ENCODE measurements at places on chromosomes 3 and 15.
A peak's percentile ranks its signal among the peaks of the same experiment; 100 is the strongest.

DNA sequence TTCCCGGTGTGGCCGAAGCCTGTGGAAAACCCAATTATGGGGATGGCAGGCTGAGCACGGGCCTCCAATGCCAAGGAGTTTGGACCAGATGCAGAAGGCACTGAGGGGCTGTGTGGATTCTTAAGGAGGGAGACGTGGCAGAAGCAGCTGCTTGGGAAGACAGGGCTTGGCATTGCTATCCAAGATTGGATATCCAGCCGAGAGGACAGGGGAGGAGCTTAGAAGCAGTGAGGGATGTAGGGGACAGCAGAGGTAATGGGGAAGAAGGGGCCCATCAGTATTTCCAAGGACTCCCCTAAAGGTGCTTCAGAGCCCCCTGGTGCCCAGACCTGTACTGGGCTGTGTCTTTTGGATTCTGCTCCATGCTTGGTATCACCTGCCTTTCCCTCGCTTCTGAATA, 112.8 kb upstream of the TLE3 start:
- DNase-seq: no peak

GRCh38 chr3:12702501-12702900, 38.6 kb upstream of the RAF1 start:
- no peak for DNase-seq

- no peak for DNase-seq
These were observed 27.7 kb downstream of the NR2F2 start for GRCh38 chr15:96358001-96358801.

- no peak for DNase-seq
These were observed 21.9 kb downstream of the HCN4 start for GRCh38 chr15:73346735-73347312.

- DNase-seq: no peak
These were observed 257.2 kb downstream of the RBMS3 start for GRCh38 chr3:29537889-29538609.

GRCh38 chr3:70249509-70250160, 62.8 kb downstream of the MDFIC2 start:
- peak; percentile 47 for DNase-seq

DNA sequence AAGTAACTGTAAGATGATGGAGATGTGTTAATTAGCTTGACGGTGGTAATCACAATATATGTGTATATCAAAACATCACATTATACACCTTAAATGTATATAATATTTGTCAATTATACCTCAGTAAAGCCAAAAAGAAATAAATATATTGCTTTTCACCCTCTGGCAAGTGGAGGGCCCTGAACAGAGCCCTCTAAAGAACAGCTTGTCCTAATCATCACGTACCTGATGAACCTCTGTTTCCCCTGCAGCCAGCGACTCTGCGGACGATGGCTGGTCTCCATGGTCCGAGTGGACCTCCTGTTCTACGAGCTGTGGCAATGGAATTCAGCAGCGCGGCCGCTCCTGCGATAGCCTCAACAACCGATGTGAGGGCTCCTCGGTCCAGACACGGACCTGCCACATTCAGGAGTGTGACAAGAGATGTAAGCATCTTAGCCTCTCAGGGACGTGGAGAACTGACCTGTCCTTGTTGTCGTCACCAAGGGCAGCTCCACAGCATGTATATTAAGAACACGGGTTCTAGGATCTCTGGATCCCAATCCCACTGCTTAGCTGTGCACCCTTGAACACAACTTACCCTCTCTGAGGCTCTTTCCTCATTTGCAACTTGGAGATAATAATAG, 6.3 kb downstream of the THBS1 start:
- DNase-seq: no peak

DNA sequence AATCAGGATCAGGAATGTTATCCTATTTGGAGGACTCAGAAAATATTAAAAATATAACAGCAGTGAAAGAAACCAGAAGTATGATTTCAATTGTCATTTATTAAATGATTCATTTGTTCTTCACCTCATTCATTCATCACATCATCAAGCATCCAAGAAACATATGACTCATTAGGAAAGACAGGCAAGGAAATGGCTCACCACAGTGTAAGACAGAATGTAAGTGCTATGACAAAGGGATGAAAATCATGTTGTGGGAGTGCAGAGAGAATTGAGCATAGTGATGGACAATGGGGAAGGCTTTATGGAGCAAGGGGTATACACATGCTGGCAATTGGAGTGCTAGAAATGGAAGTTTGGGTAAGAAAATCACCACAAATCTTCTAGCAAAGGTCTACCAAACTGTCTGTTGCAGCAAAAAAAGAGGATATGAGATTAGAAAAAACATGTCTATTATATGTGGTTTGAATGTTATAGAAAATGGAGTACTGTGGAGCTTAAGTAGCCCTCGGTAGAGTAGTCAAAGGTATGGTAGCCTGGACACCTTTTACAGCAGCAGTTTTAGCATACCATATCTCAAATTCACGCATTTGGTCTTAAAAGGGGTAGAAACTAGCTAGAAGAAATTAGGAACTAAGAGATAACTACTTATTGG, 111.1 kb upstream of the GPR149 start:
- DNase-seq: no peak

- DNase-seq: no peak
These were observed 71.0 kb downstream of the ZMAT3 start for GRCh38 chr3:179000659-179001058.

- peak; percentile 22 for DNase-seq
These were observed 30.1 kb downstream of the GPR15 start for GRCh38 chr3:98561727-98562521.

DNA sequence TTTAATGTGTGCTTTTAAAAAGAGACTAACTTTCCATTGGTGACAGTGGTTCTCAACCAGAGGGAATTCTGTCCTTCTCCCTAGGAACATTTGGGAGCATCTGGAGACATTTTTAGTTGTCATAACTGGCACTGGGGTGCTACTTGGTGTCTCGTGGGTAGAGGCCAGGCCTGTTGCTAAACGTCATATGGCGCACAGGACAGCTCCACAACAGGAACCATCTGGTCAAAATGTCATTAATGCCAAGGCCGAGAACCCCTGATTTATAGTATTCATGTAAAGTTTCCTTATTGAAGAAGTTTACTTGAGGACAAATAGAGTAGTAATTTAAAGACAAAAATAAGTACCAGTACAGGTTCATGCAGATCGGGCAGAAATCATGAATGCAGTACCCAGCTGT, 164.2 kb downstream of the FEZF2 start:
- no peak for DNase-seq

DNA sequence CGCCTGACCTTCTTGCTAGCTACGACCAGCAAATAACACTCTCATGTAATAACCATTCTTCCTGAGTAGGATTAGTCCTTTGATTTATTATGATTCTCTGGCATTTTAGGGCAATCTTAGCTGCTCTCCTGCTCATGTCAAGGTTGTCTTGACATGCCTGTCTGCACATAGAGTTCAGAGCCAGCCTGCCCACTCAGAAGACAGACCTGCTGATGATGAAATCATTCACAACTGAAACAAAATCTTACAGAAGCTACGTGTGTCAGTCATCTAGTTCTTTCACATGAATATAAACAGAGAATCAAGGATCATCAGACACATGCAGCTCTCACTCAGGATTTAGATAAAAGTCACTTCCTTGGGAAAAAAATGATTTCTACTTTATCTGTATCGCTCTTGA, 173.6 kb upstream of the LYSMD4 start:
- DNase-seq: no peak

GRCh38 chr3:171936191-171936841, 93.2 kb downstream of the TMEM212 start:
- no peak for DNase-seq

- DNase-seq: no peak
These were observed 24.0 kb downstream of the RMDN3 start for GRCh38 chr15:40731034-40731433.

GRCh38 chr3:179526482-179526881, 36.2 kb upstream of the ACTL6A start:
- DNase-seq: no peak

GRCh38 chr15:57537072-57537471, 54.6 kb upstream of the MYZAP start:
- DNase-seq: peak; percentile 44

DNA sequence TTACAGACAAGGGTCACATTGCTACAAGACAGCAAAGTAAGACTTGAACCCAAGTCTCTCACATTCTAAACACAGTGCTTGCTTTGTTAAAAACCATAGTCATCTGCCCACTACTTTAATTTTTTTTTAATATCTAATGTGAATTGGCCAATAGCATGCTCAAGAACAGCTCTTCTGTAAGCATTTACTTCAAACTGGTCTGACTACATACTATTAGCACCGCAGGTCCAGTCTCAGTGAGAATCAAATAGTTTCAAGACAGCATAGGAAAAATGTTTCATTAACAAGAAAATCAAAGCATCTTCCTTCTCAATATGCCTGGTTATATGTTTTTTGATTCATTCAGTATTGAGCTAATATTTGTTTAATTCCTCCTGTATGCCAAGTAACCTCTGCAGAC, 419.9 kb downstream of the ERC2 start:
- no peak for DNase-seq

- peak; percentile 68 for DNase-seq
These were observed 654 bp downstream of the PIK3CA start for GRCh38 chr3:179148616-179149405.

- no peak for DNase-seq
These were observed 17.6 kb downstream of the GALK2 start for GRCh38 chr15:49187549-49188245.

GRCh38 chr3:46524008-46524407, 26.2 kb downstream of the RTP3 start:
- DNase-seq: no peak

- DNase-seq: no peak
These were observed 306.5 kb downstream of the RBMS3 start for GRCh38 chr3:29587340-29587739.

DNA sequence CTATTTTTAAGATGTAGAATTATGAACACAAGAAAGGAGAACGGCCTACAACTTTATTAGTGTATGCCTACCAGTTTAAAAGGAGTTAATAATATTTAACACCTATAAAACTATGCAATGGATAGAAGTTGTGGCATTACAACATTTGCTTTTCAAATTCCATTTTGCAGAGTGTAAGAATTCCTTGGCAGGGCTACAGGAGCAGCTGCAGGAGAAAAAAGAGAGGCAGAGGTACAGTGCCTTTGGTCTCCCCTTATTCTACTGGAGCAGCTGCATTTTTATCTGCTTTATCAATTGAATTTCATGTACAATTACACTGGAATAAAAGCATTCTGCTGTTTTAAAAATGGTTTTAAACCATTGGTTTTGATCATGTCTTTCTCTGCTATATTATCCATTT, 145.7 kb upstream of the KCNH8 start:
- DNase-seq: no peak

- no peak for DNase-seq
These were observed at the start of gene HTR3D for GRCh38 chr3:184031187-184031792. Gene HTR3D, plus strand, starts transcription at chr3:184031742. Its CDS starts 0 bp downstream, at chr3:184031742.

DNA sequence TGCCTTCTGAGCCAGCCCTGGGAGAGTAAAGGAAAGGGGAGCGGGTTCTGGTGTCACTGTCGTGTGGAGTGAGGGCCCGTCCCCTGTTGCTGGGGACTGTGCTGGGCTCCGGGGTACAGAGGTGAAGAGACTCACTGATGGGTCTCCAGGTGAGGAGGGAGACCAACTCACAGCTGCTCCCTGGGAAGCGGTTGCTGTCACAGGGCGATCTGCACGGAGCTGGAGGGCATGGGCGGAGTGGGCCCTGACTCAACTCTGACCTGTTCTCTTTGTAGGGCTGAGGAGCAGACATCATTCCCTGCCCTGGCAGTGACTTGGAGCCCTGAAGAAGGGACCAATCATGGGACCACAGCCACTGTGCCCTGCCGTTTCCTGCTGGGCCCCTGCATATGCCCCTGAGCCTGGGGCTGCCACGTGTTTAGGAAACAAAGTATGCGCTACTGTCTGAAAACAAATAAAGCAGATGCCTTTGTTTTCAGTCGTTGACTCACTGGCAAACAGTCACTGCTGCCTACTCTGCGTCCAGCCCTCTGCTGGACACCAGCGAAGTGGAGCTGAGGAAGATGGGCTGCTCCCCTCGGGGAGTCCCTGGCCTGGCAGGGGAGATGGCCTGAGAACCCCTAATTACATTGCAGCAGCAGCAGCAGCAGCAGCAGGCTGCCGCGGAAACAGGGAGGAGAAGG, 22.9 kb upstream of the PLXNA1 start:
- DNase-seq: peak; percentile 83

DNA sequence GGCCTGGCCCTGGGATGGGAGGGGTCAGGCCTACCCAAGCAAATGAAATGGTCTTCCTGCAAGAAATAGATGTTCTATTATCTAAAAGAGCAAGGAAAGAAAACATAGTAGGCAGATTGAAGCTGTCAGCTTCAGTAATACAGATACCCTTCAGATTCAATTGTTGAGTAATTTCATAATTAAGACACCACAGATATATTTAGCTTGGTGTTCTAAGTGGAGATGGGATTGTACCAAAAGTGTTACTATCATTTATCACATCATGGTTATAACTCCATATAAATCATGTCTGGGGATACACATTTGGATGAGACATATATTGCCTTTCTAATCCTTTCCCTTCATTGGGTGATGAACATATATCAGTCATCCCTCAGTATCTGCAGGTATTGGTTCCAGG, 41.9 kb upstream of the FAH start:
- no peak for DNase-seq

- DNase-seq: no peak
These were observed 149.3 kb downstream of the FMN1 start for GRCh38 chr15:33045066-33045810.

DNA sequence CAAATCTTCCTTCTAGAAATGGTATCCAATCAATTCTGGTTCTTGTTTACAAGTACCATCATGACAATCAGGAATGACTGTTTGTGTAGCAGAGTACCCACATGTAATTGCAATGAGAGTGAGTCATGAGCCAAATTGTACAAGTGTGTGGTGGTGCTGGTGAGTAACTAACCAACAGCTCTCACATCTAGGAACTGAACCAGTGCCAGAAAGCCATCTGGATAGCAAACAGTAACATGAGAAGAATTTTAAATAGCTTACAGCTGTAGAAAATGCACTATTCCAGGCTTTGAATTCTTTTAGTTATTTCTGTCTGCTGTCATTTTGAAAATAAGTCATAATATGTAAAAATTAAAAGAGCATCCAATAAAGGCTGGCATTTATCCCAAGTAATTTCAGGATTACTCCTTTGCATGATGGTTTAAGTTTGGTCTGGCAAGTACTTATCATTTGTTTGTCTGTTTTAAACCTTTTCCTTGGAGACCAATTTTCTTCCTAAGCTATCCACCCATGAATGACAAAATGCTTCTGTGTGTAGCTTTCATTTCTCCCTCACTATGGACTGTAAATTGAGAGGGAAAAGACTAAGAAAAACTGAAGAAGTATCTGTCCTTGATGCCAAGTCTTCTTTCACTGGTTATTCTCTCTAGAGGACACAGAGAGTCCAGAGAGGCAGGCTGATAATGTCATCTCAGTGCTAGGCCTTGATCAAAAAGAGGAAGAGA, 60.0 kb downstream of the PIK3CB start:
- peak; percentile 80 for DNase-seq

- DNase-seq: no peak
These were observed 4.1 kb downstream of the FBLN2 start for GRCh38 chr3:13552857-13553652.

DNA sequence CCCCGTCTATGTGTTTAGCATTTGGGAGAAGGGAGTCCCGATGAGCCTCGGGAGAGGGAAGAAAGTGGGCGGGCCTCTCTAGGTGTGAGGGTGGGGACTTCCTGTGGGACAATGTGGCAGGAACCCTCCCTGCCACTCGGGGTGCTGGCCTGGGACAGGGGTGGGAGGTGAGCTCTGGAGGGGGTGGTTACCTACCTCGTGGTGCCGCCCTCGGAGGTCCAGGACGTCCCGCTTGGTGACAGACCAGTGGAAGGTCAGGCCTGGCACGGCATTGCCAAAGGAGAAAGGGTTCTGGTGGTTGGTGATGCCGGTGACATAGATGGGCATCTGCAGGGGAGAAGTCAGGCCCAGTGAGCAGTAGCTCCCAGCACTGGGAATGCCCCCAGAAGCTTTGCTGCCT, 83.5 kb downstream of the NUP210 start:
- DNase-seq: no peak

Measured in SJSA1 (cell line).